ENCODE measurements at places on chromosomes 16 and 17. TPM values are rescaled to one million over a fixed set of nuclear protein-coding genes. Genes with fewer than 3 reads are reported as not detected.

Gene TP53TG3D
- not detected for total RNA-seq

Gene ASPA
- 7.6 TPM for total RNA-seq

Gene C16orf74
- total RNA-seq = 6.9 TPM

Gene MYOCD
- total RNA-seq = 9.8 TPM

Gene JPH3
- under 0.01 TPM for total RNA-seq

Gene CA7
- total RNA-seq = not detected

Gene HCRT
- total RNA-seq = not detected

Gene INTS2
- total RNA-seq = 12.2 TPM

Gene CES5A
- not detected for total RNA-seq

Gene MFSD6L
- not detected for total RNA-seq

Gene ATP2A3
- total RNA-seq = 2.6 TPM

Gene BRIP1
- total RNA-seq = 1.7 TPM

Gene KAT7
- total RNA-seq = 27.5 TPM

Gene KRT33A
- total RNA-seq = not detected

Gene TAT
- not detected for total RNA-seq

Gene PITPNM3
- total RNA-seq = 0.14 TPM

Gene BIRC5
- total RNA-seq = 15.5 TPM

Gene SLC13A2
- total RNA-seq = not detected

Gene KRT17
- total RNA-seq = 7.3 TPM

Gene RPGRIP1L
- 12.8 TPM for total RNA-seq

Gene PYY
- total RNA-seq = not detected

Gene PRR35
- not detected for total RNA-seq

Gene AOC3
- 1.6 TPM for total RNA-seq

Gene TRPV3
- 1.4 TPM for total RNA-seq

Gene RND2
- total RNA-seq = 1.00 TPM

Gene RGS11
- total RNA-seq = 3.7 TPM

Gene SPATA22
- 1.8 TPM for total RNA-seq

Gene SUPT6H
- total RNA-seq = 42.8 TPM

Gene HOXB8
- total RNA-seq = not detected

Gene TNFAIP1
- total RNA-seq = 26.7 TPM

Gene KIF18B
- 0.09 TPM for total RNA-seq

Gene CARD14
- 0.18 TPM for total RNA-seq

Gene TNP2
- total RNA-seq = not detected

Gene EVI2B
- total RNA-seq = 0.09 TPM

Gene EMP2
- 16.1 TPM for total RNA-seq

Gene NLRP1
- total RNA-seq = 26.0 TPM

All from smooth muscle cell of bladder (primary cell).